ENCODE measurements at places on chromosomes 12 and 14. TPM values are rescaled to one million over a fixed set of nuclear protein-coding genes. Genes with fewer than 3 reads are reported as not detected.

DNA sequence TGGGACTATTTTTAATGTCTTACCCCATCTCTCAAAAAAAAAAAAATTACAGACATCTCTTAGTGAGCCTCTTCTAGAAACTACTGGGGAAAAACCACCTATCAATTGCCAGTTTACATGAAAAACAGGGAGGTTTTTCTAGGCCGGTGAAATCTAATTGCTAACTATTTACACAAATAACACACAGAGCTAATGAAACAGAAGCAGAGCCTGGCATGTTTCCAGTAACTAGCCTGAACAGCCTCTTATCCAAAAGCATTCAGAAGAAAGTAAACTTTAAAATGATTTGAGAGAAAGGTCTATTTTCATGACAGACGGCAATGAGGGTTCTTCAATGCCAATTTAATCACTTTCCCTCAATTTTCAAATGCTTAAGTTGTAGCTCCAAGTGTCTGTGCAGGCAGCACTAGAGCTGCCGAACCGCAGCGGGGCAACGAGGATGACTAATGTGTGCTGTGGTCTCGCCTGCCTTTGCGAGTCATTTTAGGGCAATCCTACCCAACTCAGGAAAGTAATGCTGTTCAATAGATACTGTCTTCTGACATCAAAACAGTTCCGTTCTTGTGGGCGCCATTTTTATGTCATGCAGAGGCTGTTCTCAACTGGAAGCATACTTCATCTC is 84.6 kb downstream of the SETD3 start:
- DNase-seq, result peak; percentile 55

DNA sequence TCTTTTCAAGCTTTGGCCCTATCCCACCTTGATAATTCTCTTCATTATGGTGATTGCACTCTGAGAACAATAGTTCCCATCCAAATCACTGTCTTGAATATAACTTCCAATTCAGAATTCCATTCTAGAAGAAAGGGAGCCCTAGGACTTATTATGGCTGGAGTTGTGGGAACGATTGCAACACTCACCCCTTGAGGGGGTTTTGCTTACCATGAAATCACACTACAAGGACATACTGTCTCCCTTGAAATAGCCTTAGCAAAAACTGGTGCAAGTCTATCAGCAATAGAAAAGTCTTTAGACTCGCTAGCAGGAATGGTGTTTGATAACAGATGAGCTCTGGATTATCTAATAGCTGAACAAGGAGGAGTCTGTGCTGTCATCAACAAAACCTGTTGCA is 31.4 kb upstream of the OXA1L start:
- DNase-seq, result no peak

GRCh38 chr12:78684419-78684818 is 180.2 kb upstream of the SYT1 start:
- no peak for DNase-seq

GRCh38 chr12:53050426-53051057 is 677 bp downstream of the TNS2 start:
- no peak for DNase-seq

DNA sequence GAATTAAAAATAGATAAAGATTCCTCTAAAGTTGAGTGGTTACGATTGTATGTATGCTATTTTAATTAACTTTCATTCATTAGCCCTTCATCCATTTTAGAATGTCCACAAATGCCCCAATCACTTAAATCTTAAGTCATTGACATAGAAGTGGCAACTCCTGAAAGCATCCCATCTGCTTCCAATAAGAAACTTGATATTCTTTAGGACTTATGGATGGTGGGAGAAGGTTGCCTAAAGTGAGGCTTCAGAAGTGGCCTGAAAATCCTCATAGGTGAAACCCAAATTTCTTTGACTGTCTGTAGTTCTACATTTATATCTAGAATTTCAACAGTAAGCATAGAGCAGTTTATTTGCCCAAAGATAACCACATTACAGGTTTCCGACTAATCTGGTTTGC is 161.7 kb upstream of the HMGA2 start:
- no peak for DNase-seq

GRCh38 chr12:61452076-61452475 is 808.1 kb upstream of the USP15 start:
- DNase-seq, result no peak

The RACGAP1 gene
- total RNA-seq, result 12.3 TPM

The GALNT9 gene
- total RNA-seq, result 1.5 TPM

The TMPRSS12 gene
- not detected for total RNA-seq

The TAS2R42 gene
- not detected for total RNA-seq

The SLC38A4 gene
- total RNA-seq, result not detected

The CPNE8 gene
- total RNA-seq, result 8.0 TPM

The FBXO21 gene
- 82.1 TPM for total RNA-seq

The RNASE13 gene
- not detected for total RNA-seq

The NTF3 gene
- not detected for total RNA-seq
